ENCODE measurements at places on chromosomes 16 and 17.

GRCh38 chr17:77497578-77497934 is 356.8 kb downstream of the SEC14L1 start:
- no peak for DNase-seq

DNA sequence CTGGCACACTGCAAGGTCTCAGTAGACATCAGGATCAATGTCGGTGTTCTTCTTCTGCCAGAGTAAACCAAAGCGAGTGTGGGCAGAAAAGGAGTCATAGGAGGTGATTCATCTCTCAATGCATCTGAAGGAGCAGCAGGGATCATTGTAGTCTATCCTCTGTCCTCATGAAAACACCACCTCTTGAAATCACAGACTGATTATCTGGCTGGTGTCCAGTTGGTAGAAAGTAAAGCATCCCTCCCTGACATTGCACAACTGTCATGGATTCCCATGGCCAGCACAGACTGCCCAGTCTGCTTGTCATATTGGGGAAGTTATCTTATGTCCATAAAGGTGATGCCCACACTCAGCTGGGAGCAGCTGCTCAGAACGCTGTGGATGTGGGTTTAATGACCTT is 74.1 kb downstream of the ABCC12 start:
- no peak for DNase-seq

GRCh38 chr16:27514806-27515205 is 34.9 kb downstream of the GTF3C1 start:
- no peak for DNase-seq

DNA sequence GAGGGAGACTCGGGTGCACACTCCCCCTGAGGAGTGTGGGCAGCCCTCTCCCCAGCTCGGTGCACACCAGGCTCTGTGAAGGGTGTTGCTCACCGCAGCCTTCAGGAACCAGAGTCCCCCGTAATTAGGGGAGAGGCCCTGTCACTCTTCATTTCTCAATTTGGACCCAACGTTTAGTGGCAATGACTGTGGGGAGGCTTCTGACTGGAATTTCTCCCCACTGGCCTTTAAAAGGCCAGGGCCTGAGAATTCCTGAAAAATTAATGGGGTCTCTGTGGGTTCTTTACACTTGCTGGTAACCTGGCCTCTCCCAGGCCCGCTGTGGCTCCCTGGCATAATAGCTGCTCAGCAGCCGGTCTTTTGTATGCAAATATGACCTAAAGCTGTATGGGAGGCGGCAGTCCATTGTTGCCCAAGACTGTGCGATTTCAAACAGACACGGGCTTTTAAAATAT is 209.7 kb downstream of the MSI2 start:
- no peak for DNase-seq

GRCh38 chr16:86836503-86837129 is 258.3 kb downstream of the FOXL1 start:
- no peak for DNase-seq

DNA sequence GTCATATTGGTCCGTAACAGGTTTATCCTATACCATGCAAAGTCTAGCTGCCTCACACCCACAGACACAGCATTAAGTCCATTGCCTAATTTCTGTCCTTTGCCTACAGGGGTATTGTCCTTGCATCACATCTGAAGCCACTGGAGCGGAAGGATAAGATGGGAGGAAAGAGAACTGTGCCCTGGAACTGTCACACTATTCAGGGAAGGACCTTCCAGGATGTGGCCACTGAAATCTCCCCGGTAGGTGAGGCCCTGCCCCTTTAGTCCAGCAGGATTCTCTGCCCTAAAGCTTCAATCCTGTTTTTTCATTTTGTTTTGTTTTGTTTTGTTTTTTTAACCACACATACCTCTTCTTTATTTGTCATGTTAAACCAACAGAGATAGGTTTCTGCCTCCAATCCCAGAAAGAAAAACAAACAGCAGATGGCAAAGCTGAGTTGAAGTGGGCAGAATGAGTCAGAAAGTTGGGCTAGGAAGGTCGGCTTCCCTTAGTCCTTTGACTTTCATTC is 2.2 kb upstream of the EFTUD2 start:
- no peak for DNase-seq

- DNase-seq, result no peak
These were observed 9.3 kb upstream of the SLC16A5 start for GRCh38 chr17:75078284-75079022.

GRCh38 chr16:79564671-79565107 is 35.8 kb downstream of the MAF start:
- DNase-seq, result no peak

DNA sequence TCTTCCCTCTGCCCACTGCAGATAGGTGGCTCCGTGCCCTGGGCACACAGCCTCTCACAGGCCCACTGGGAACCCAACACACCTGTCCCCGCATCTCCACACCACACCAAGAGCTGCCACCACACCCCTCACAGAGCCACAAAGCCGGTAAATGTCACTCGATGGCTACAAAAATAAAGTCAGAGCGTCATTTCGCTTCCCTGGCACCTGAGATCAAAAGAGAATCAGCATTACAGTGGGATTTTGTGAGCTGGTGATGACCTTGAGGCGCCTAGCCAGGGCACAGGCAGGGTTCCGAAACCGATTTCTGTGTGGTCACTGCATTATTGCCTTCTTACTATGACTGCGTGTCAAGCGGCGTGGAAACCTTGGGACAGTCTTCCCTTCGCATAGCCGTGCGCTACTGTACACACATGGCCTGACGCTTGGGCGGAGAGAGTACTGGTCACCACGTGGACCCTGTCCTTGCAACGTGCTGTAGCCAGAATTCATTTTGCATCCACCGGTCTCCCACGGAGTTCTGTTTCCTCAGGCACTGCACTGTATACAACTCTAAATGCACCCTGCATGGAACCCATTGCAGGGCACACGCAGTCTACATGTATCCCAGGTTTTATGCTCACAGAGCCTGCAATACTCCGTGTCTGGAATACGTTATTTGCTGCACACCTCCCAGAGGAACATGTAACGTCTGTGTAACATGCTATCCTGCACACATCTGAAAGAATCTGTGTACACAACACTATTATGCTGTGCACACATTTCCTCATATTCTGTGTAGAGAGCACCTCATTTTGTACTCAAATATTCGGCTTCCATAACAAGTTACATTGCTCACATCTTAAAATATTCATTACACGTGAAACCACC is 5.8 kb upstream of the FOXF1 start:
- DNase-seq, result no peak

GRCh38 chr16:10799736-10800135 is 18.9 kb downstream of the TVP23A start:
- DNase-seq, result no peak

- DNase-seq, result no peak
These were observed 129.6 kb downstream of the CPPED1 start for GRCh38 chr16:12674071-12674470.

GRCh38 chr17:76537578-76538280 is at the start of gene CYGB:
Gene CYGB, minus strand, starts transcription at chr17:76537709. Its CDS starts 167 bp downstream, at chr17:76537542.
- DNase-seq, result no peak

DNA sequence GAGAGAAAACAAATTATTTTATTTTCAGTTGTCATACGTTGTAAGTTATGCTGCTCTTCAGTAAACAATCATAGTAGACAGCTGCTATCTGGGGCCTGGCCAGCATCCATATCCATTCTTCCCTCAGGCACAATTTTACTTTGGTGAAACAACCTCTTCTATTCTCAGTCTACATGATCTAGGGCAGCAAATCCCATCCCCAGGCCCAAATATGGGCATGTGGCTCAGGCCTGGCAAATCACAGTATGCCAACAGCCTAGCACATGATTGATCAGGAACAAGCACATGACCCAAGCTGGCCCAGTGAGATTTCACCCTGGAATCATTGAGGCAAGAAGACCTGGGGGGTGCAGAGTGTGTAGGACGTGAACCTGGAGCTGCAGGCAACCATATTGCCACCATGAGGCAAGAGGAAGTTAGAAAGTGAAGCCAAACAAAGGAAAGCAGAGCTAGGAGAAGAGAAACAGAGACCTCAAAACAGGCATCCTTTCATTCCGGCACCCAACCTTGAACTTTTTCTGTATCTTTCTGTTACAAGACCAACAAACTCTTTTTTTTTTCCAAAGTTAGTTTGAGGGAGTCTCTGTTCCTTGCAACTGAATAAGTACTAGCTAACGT is 10.3 kb upstream of the ABCC12 start:
- no peak for DNase-seq

- no peak for DNase-seq
These were observed 7.6 kb downstream of the LIMD2 start for GRCh38 chr17:63692195-63692816.

DNA sequence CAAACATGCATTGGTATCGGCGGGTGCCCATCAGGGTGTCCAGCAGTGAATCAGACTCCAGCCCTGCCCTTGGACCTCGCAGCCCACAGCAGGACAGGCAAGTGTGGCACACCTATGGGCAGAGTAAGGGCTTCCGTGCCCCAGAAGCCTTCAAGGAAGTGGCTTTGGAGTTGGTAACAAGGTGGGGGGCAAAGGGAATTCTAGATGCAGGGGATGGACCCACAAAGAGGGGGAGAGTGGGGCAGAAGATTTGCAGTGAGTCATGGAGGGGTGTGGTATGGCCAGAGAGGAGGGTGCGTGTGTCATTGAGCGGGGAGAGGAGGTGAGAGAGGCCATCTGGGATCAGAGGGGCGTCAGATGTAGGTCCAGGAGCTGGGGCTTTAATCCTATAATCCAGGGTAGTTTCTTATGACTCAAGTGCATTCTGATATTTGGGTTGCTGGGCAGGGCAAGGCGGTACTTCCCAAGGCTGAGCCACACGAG is 8.5 kb upstream of the SPNS2 start:
- DNase-seq, result no peak

- peak; percentile 55 for DNase-seq
These were observed 8.5 kb downstream of the ITGA3 start for GRCh38 chr17:50064253-50065001.

DNA sequence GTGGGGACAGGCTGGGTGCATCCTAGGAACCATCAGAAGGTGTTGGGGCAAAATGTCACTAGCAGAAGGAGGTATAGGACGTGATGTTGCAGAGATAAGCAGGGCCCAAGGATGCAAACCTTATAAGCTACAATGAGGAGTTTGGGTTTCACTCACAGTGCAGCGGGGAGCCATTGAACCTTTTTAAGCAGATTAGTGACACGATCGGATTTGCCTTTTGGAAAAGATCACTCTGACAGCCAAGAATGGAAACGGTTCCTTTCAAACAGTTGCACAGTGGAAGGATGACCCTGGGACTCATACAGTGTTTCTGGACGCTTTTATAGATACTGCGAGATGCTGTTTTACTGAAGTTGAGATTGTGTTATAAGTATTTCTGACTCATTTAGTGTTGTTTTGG is 131.8 kb upstream of the CACNG3 start:
- DNase-seq, result no peak

- DNase-seq, result no peak
These were observed 38.8 kb downstream of the NSRP1 start for GRCh38 chr17:30155389-30155788.

Data from mesothelial cell of epicardium (in vitro differentiated cells).